ENCODE measurements at places on chromosomes 12 and 14.
A peak's percentile ranks its signal among the peaks of the same experiment; 100 is the strongest.

DNA sequence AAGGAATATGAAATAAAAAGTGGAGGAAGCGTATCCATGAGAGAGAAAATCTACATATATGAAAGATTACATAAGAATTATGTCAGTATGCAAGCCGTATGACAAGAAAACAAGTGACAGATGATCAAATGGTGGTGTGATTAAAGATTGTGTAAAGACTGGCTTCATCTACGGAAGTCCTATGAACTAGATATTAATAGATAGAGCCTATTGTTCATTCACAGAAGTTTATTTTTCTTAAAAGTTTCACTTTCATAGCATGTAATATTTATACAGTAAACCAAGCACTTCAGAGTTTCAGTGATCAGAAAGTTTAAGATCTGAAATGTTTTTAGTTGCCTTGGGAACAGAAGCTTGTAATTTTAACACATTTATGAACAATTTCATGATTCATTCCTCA lies 84.5 kb downstream of the VRK1 start:
- DNase-seq, result no peak

GRCh38 chr12:88553941-88554658 lies 26.2 kb downstream of the KITLG start:
- DNase-seq, result peak; percentile 97

GRCh38 chr14:77990337-77990736 lies 179.8 kb upstream of the NRXN3 start:
- no peak for DNase-seq

DNA sequence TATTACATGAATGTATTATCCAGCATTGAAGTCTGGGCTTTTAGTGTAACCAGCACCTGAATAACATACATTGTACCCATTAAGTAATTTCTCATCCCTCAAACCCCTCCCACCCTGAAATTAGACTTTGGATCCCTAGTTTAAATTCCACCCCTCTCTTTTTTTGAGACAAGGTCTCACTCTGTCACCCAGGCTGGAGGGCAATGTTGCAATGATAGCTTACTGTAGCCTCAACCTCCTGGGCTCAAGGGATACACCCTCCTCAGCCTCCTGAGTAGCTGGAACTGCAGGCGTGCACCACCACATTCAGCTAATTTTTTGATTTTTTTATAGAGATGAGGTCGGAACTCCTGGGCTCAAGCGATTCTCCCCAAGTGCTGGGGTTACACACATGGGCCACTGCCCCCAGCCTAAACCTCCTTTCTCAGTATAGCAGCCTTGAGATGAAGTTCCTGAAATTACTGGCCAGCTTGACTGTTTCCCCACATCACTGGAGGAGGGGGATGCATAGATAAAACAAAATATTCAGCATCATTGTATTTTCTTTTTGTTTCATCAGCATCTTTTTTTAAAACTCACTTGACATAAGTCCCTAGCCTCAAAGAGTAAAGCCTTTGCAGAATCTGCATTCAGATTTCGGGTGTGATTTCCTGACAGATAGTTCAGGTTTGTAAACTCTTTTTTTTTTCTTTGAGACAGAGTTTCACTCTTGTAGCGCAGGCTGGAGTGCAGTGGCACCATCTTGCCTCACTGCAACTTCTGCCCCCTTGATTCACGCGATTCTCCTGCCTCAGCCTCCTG lies 7.0 kb downstream of the PTPN11 start:
- no peak for DNase-seq

GRCh38 chr12:98873776-98874175 lies 228.7 kb downstream of the APAF1 start:
- no peak for DNase-seq

DNA sequence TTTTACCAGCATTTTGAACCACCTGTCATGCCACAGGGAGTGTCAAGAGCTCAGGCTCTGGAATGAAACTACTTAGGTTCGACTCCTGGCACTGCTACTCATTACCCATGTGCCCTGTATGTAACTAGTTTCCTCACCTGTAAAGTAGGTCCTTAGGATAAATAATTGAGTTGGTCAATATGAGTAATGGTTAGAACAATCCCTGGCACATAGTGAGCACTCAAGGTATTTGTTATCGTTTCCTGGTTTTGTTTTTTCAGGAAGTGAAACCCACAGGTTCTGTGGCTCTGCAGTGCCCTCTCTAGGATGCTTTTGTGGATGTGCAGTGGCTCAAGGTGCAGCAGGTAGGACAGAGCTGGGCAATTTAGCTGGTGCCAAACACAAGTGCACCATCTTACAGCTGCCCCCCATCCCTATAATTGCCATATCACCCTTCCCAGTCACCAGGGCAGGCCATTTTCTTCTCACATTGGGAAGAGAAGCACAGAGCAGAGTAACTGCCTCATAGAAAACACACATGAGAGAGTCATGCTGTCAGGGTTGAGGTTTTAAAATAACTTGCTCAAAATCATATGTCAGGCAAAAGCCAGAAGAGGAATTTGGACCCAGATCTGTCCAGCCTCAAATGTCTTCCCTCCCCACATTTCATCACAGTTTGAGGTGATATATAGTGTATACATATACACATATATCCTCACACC lies 297.5 kb downstream of the RPAP3 start:
- DNase-seq, result no peak

DNA sequence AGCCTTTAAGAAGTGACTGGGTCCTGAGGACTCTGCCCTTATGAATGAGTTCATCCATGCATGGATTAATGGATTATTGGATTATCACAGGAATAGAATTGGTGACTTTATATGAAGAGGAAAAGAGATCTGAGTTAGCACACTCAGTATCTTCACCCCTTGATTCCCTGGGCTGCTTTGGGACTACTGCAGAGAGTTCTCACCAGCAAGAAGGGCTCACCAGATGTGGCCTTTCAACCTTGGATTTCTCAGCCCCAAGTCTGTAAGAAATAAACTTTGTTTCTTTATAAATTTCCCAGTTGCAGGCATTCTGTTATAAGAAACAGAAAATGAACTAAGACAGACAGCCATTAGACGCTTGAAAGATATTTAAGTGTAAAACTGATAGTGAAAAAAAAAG lies 509.2 kb downstream of the FLRT2 start:
- DNase-seq, result no peak

DNA sequence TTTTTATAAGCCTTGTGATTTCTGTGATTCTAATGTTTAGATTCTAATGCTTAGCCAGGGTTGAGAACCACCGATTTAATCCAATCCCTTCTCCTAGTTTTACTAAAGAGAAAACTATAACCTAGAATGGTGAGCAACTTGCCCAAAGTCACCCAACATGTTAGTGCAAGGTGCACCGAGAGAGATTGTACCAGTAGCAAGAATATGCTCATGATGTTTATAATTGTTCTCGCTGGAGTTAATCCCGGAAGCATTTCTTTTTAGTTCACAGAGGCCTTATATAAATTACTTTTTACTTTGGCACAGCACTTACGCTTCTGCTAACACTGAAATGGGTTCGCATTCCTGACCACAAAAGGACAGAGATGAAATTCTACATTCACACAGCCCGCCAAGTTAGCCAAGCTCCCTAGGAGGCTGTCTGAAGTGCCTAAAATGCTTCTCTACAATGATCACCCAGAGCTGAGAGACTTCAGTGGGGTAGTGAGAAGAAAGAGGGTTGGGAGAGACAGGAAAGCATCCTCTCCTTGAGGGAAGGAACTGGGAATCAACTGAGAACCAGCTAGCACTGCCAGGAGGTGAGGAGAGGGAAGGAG lies 579 bp upstream of the BLOC1S1 start:
- no peak for DNase-seq

DNA sequence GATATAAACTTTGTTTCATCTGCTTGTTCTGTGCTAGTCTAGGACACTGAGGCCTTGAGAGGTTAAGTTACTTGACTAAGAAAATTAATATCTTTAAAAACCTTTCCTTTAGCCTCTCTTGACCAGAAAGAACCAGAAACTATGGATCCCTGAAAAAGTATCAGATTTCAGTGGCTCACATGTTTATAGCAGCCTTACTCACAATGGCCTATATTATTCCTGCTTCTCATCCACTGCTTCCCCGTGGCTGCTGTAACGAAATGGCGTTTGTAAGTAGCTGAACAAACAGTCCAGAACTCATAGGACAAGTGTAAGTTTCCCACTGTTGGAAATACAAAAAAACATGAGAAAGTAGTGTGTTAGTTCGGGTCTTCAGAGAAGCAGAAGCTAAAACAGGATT lies 3.2 kb upstream of the PYGL start:
- DNase-seq, result no peak

DNA sequence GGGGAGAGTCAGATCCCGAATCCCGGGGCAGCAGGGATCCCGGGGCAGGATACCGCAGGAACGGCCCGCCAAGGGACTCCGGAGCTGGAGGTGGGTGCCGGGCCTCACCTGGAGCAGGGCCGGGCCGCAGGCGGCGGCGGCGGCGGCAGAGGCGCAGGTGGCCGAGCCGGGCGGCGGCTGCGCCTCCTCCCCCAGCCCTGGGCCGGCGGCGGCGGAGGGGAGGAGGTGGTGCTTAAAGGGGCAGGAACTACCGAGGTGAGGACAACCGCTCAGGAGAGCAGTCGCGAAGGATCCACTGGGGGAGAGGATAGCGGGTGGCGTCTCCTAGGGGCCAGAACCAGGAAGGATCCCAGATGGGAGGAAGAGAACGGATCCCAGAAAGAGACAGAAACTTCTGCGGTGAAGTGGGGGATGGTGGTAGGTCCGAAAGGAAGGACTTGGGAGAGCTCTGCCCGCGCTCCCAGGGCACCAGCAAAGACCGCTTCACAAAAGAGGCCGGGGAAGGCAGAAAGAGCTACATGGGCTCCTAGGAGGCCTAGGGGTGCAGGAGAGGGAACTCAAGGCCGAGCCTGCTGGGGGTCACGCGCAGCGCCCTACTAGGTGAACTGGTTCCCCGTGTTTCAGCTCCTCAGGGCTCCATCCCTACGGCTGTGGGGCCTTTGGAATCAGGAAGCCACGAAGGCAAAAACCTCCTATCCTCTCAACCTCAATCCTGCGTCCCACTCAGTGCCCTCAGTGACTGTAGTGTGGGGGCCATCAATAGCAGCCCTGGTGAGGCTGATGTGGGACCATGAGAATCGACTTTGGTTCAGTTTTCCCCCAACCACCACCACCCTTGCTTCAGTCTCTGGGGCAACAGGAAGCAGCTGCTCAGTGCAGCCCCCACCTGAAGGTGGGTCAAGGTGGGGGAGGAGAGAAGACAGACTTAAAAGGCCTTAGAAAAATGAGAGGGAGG lies 5.0 kb upstream of the BAZ2A start:
- DNase-seq, result peak; percentile 82

DNA sequence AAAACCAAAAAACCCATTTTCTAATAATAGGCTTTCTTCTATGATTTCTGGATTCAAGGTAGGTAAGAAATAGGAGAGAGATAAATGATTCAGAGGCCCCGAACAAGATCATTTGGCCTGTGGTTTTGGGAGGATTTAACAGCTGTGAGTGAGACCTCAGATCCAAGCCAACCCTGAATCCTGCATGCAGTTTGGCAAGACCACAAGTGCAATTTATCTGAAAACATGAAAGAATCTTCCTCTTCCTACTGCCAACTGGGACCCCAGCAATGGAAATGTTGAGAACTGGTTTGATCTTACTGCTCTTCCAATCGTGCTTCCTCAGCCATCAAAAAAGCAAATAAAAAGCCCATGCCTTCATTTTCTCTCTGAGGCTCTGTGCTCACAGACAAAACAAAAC lies 519.7 kb upstream of the TBX3 start:
- DNase-seq, result no peak

DNA sequence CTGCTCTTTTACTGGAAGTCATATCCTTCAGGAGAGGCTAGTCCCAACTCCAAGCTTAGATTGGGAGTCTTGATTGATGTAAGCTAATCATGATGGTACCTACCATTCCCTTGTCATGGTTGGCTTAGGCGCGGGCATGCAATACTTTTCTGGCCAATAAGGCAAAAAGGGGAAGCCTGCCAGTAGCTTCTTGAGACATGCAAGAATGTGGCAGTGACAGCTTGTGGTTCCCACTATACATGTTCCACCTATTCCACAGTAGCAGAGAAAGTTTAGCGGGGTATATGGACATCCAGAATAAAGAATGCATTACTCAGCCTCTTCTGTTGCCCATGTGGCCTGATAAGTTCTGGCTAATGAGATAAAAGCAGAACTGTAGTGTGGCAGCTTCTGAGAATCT lies 55.0 kb downstream of the AP5M1 start:
- no peak for DNase-seq

DNA sequence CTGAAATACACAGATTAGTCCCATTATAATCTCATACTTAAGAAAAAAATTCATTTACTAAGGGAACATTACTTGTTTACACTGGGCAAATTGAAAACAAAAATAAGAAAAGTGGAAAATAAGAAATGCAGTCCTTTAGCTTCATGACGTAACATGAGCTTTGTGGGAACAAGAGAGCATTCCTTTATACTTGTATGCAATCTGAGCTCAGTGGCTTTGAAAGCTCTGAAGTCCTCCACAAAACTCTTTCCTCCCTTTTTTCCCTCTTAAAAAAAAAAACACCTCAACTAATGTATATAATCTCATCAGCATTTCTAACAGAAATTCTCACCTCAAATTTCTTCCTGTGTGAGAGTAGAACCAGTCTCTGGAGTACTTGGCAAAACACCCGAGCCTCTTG lies 76.9 kb upstream of the OTX2 start:
- DNase-seq, result no peak
